ENCODE measurements at places on chromosomes 12 and 14. TPM values are rescaled to one million over a fixed set of nuclear protein-coding genes. Genes with fewer than 3 reads are reported as not detected.

ARHGEF25 gene
- 1.5 TPM for total RNA-seq

BMAL2 gene
- total RNA-seq = 19.9 TPM

DNA sequence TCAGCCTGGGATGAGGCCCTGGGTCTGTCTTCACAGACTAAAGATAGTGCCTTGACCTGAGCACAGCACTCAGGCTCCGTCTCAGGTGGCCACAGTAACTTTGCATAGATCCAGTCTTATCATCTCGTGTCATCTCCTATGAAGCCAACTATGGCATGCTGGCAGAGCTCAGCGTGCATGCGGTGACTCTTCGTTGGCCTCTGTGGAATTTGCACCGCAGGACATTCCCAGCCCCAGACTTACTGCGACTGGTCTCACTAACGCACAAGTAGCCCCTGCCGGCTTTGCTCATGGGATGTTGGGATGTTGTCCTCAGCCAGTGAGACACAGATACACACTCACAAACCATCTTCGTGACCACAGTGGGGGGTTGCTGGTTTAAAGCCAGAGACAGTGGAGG lies 199.6 kb downstream of the CHST11 start:
- ATAC-seq = no peak

GRCh38 chr12:70535896-70536374 lies 101.3 kb downstream of the PTPRB start:
- no peak for ATAC-seq
